ENCODE measurements at places on chromosomes 16 and 17.

GRCh38 chr17:41666237-41666641 is 22.4 kb upstream of the EIF1 start:
- DNase-seq: no peak

- no peak for DNase-seq
Observed at GRCh38 chr17:39744836-39745215, 7.1 kb downstream of the GRB7 start.

GRCh38 chr17:56149266-56150036 is 3.8 kb upstream of the ANKFN1 start:
- DNase-seq: no peak

GRCh38 chr16:57804111-57804837 is 2.0 kb upstream of the KIFC3 start:
- DNase-seq: no peak
